Activated naive CD4-positive, alpha-beta T cell treated with anti-CD3 and anti-CD28 coated beads, Interleukin-2, amount 50 U/mL, for 72 hours (primary cell): ENCODE measurements at places on chromosomes 11 and 22.

- DNase-seq = peak; percentile 57
Measured at GRCh38 chr11:3037040-3037944, 19.9 kb downstream of the CARS1 start.

DNA sequence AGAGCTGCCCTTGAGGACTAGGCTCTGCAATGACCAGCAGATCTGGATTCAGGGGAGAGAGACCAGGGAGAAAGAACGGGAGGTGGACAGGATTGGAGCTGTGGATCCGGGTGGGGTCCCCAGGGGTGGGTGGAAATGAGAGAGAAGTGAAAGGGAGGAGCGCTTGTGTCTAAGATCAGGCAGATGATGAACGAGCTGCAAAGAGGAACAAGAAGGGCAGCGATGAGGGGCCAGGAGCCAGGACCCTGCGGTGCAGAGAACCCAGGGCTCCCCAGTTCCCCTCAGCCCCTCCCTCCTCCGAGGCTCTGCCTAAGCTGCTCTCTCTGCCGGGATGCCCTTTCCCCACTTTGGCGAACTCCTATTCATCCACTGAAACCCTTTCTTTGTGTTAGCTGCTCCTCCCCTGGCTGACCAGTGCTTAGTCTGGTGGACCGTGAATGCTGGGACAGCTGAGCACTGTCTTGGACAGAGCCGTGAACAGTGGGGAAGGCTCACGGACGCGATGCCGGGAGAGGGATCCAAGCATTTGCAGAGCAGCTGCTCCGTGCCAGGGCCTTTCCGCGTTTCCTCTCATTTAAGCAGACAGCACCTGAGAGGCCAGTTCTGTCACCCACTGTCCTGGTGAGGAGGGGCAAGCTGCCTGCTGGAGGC, 35.9 kb downstream of the SHISAL1 start:
- no peak for DNase-seq

DNA sequence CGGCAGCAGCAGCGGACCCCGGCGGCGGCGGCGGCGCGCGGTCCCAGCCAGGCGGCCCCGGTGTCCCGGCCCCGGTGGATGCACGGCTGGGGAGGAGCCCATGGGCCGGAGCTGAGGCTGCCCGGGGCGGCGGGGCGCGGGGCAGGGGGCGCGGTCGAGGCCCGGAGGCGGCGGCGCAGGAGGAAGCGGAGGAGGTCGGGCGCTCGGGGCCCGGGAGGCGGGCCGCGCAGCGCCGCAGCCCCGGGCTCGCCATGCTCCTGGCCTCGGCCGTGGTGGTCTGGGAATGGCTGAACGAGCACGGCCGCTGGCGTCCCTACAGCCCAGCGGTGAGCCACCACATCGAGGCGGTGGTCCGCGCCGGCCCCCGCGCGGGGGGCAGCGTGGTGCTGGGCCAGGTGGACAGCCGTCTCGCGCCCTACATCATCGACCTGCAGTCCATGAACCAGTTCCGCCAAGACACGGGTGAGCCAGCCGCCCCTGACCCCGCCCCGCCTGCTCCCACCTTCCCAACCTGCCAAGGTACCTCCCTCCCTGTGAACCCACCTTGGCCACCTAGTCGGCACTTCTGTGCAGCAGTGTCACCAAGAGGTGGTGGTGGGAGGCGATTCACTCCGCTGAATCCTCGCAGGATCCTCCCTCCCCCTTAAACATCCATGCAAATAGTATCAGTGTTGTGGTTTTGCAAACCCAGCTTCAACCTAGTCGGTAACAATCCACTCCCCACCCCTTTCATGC, 580 bp downstream of the DTX4 start:
- no peak for DNase-seq

- no peak for DNase-seq
Measured at GRCh38 chr11:24934733-24935439, 438.0 kb downstream of the LUZP2 start.

GRCh38 chr11:8728563-8728962, 46.0 kb downstream of the RPL27A start:
- DNase-seq = no peak

GRCh38 chr11:19060629-19061028, at the start of gene MRGPRX2:
Gene MRGPRX2 (minus strand): TSS chr11:19060717. CDS start chr11:19056402, 4,315 bp downstream.
- no peak for DNase-seq

DNA sequence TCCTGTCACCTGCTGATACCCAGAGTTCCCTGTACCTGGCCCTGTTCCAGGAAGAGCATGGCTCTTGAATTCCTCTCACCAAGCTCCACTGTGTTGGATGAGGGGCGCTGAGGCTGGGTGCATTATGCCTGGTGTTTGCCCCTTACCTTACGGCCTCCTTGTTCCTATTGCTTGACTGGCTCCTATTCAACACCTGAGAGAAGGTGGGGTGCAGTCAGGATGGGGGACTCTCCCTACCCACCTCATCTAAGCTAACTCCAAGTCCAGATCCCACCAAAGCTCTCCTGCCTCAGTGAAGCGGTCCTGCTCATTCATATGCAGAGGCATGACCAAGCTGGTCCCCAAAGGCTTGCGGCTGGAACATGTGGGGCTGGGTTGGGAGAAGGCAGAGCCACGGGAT, 35.8 kb upstream of the RIC3 start:
- no peak for DNase-seq

DNA sequence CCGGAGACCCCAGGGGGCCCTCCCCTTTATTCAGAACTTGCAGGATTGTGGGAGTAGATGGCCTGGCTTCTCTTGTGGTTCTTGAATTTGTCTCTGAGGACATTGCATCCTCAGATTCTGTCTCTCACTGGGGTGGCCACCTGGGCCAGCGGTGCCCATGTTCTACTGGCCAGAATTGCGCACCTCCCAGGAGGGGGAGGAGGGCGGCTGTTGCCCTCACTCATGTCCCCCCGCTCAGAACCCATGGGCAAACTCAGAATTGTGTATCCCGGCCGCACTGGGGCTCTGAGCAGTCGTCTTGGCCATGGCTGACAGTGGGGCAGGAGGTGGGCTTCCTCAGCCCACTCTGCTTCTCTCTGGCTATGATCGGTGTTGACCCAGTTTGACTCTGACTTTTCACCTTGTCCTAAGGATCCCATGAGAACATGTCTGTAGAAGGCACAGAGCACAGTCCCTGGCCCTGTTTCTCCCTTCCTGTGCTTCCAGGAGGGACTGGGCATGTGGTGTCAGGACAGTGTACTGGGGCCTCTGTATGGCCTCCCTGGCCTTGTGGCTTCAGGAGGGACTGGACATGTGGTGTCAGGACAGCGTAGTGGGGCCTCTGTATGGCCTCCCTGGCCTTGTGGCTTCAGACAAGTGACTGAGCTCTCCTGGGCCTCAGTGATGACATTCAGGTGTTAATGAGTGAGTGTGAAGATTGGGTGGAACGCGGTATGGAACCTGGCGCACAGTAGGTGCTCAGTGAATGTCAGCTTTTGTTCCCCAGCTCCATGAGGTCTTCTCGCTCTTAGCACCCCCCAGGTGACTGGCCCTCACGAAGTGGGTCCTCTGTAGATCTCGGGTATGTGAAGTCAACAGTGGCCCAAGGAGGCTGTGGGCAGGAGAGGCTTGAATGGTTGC, 99.3 kb downstream of the TBC1D22A start:
- DNase-seq = no peak

GRCh38 chr11:120710354-120711131, 199.0 kb downstream of the GRIK4 start:
- DNase-seq = no peak

DNA sequence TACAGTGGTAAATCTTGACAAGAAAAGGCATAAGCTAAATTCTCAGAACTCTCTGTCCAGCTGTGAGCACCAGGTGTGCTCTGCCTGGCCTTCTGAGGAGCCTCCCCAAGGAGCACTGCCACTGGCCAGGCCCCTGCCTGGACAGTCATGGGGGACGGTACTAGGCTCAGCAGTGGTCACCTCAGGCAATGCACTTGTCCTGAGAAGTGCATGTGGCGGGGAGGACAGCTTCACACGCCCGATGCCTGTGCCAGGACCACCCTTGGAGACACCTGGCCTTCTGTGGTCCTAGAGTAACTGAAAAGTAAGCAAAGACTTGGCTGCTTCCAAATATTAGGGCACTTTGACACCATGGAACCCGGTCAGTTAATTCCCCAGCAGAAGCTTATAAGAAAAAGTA, 28.6 kb upstream of the SCGB1A1 start:
- DNase-seq = no peak

DNA sequence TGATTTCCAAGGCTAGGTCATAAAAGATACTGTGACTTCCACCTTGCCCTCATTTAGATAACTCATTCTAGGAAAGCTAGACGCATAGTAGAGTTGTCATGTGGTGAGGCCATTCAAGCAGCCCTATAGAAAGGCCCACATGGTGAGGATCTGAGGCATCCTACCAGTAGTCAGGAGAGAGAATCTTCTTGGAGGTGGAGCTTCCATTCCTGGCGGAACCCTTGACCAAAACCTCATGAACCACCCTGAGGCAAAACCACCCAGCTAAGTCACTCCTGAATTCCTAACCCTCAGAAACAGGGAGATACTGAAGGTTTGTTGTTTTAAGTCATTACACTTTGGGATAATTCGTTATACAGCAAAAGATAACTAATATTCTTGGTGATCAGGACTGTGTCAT, 2.9 kb upstream of the HDHD5 start:
- no peak for DNase-seq

DNA sequence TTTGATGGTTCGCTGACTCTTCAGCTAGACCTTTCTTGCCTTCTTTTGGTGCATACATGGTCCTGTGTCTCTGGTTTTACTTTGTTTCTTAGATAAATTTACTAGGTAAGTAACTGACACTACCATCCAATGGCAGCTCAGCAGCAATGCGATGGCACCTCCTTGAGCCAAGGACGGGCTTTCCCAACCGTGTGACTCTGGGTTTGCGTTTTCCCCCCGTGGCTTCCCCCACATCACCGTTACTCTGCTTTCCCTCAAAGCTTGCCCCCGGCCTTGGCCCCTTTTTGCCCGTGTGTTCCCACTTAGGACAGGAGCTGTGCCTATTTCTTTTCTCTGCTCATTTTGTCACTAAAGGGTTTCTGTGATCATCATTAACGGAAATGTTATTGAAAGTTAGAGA, 41.5 kb downstream of the TBC1D22A start:
- DNase-seq = no peak

DNA sequence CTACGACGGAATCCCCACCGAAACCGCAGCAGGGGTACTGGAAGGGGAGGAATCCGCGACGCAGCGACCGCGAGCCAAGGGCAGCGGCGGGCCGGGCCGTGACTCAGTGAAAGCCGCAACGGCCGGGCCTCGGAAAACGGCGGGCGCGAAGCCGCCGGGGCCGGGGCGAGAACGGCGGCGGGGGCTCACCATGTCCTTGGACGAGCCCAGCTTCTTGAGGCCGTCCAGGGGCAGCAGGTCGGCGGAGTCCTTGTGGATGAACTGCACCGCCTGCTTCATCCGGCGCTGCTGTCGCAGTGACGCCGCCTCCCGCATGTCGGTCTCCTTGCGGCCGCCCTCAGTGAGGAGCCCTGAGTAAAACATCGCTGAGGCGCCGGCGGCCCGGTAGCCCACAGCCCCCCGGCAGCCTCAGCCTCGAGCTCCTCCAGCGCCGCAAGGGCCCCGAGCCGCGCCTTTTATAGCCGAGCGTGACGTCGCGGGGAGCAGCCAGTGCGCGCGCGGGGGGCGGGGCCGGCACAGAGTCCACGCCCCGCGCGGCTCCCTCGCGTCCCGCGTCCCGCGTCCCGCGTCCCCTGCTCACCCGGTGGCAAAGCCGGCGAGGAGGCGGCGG, at the start of gene NRIP3:
Gene NRIP3, minus strand, starts transcription at position 429 of the 610 bp plus-strand sequence. Its CDS starts 66 bp downstream, at position 363.
- peak; percentile 75 for DNase-seq

DNA sequence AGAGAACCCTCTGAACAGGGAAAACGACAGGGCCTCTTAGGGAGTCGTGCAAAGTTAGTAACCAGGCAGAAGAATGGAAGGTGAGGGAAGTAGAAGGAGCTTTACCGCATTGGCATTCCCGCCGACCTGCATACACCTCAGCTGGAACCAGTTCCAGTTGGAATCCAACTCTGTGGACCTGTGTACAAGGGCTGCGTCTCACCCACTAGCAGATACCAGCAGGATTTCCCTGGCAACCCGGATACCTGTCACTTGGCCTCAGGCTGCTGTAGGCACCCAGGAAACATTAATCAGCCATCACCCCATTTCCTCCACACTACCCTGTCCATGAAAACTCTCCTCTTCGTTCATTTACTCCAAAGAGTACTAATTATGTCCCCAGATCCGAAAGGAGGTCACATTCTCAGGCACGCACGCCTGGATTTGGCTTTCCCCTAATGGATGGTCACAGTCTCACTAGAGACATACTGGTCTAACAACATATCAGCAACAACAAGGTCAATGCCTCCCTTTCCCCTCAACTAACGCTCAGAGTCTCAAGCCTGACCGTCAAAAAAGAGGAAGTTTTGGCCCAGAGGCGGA, 842 bp downstream of the ARFGAP2 start:
- DNase-seq = no peak

DNA sequence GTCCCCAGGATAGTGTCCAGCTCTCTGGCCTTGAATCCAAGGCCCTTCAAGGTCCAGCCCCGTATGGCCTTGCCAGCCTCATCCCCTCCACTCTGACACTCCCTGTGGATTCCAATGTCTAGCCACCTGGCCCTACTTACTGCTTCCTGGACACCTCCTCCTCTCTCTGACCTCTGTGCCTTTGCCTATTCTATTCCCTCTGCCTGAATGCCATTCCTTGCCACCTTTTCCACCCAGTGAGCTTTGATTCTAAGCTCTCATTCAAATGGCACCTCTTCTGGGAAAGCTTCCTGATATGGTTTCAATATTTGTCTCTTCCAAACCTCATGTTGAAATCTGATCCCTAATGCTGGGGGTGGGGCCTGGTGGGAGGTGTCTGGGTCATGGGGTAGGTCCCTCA, 31.9 kb upstream of the TTLL12 start:
- DNase-seq = no peak

- DNase-seq = no peak
Measured at GRCh38 chr11:19735157-19735908, 22.7 kb downstream of the NAV2 start.

GRCh38 chr11:35496416-35496815, 29.0 kb downstream of the PAMR1 start:
- no peak for DNase-seq

DNA sequence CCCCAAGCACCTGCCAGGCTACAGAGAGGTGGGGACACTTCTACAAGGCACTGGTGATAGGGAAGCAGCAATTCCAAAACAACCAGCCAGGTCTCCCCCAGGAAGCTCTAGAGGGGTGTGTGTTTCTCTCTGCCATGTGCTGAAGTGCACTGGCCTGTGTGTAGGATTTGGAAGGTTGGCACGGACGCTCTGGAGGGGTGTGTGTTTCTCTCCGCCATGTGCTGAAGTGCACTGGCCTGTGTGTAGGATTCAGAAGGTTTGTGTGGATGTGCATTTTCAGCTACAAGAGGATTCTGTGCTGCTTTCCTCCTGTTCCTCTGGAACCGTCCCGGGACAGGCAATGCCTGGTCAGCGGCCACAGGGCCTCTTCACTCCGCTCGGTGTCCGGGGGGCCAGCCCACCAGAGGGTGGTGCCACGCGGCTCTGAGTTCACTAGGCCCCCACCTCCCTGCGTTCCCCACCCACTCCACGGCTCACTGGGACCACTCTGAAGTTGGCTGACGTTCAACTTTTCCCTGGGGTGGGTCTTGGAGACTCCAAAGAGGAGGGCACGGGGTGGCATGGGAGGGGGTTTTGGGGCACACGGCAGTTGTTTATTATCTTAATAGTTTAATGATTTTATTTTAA, 552.8 kb downstream of the BRD1 start:
- DNase-seq = no peak

DNA sequence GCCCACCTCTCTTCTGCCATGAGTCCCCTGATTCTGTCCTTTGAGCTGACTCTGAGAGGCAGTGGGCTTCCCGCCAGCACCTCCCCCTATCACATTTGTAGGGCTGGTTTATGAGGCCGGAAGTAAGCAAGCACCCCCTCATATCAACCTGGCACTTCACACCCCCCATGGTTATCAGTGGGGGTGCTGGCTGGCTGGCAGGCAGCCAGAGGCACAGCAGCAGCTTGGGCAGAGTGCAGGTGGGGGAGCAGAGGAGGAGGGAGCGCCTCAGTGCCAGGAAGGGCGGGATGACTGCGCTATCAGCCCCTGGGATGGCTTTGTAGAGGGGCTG, 22.9 kb upstream of the CHRM4 start:
- DNase-seq = no peak
